ENCODE measurements at places on chromosomes 11 and 22.

DNA sequence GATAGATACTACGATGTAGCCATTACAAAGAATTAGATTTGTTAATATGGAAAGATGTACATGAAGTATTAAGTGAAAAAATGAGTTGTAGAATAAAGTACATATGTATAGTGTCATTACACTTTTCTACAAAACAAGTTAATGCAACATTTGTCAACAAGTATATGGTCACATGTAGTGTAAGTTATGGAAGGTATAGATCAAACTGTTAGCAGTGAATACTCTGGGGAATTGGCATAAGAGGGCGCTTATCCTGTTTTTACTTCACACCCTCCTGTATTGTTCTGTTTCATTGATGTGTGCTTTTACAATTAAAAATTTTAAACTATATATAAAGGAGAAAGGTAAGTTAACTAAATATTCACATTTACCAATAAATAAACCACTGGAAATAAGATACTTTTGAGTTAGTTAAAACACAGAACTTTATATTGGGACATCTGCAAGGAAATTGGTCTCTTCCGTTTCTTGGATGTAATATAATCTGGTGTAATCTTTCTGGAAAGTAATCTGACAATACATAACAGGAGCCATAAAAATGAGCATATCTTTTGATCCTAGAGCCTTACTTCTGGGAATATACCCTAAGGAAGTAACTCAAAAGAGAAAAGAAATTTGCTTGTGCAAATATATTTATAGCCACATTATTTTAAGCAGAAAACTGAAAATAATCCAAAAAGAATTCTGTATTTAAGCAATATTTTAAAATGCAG is 34.5 kb downstream of the CSTPP1 start:
- DNase-seq: no peak

DNA sequence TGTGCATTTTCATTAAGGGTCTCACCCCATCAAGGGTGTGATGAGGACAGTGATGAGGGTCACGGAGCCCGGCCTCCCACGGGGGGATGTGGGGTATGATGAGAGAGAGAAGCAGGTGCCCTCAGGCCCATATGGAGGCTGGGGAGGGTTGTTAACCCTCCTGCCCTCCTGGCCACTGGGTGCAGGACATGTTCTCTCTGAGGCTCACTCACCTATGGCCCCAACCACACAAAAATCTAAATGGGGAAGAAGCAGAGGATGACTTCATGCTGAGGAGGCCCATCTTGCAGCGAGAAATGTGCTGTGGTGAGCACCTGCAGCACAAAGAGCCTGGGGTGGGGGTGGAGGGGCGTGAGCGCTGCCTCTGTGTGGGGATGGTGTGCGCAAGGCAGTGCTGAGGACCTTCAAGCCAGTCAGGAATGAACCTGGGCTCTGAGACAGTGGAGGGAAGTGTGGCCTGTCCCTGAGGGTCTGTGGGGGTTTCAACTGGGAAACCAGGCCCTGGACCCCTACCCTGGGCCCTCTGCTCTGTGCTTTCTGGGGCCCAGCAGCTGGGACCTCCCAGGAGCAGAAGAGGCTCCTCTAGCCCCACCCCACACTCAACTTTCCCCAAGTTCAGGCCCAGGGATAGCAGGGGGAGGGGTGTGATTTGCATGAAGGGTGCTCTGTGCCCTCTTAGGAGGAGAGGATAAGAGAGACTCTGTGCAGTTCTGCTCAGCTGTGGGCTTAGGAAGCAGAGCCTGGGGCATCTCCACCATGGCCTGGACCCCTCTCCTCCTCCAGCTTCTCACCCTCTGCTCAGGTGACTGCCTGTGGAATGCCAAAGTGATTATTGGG is 43.0 kb upstream of the TOP3B start:
- no peak for DNase-seq

DNA sequence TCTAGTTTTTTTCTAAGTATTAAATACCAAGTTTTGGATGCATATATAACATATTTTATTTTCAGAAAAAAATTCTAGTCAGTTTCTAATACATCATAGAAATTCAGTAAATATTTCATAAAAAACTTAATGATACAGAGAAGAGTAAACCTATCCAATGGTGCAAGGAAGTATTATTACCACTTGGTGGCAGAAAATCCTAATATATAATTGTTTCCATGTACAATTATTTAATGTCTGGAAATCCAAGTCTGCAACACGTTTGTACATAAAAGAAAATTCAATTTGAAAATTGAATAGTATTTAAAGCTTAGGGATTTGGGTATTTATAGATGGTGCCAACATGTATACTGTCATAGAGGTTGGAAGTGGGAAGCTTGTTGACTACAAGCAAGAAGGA is 127.0 kb downstream of the TRPC6 start:
- DNase-seq: no peak

DNA sequence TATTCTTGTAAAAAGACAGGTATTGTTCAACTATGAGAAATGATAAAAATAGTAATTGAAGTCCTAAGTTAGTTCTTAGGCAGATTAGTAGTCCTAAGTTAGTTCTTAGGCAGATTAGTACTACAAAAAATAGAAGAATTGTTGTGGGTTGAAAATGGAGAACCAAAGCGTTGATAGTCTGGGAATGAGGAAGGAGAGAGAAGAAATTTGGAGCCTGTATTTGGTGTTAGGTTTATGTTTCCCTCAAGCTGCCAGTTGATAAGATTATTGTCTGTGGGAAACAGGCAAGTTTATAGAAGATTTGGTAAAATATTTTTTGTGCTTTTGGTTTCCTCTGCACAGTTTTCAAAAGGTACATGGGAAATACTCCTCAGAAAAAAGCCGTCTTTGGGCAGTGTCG is 3.6 kb downstream of the BCO2 start:
- DNase-seq: no peak

- DNase-seq: no peak
Measured at GRCh38 chr11:73648571-73649046, 2.2 kb downstream of the PLEKHB1 start.

GRCh38 chr11:36186340-36187175 is 102.7 kb downstream of the COMMD9 start:
- no peak for DNase-seq

- no peak for DNase-seq
Measured at GRCh38 chr11:106679581-106679980, 338.7 kb downstream of the GUCY1A2 start.

Measured in stimulated activated CD4-positive, alpha-beta T cell treated with anti-CD3 and anti-CD28 coated beads, TNF-alpha, amount 100 ng/mL, for 24 hours (primary cell).